Effector CD4-positive, alpha-beta T cell (primary cell): ENCODE measurements at places on chromosomes 5 and 9.

- no peak for DNase-seq
These were observed 236.9 kb downstream of the PDE4D start for GRCh38 chr5:59656351-59657254.

DNA sequence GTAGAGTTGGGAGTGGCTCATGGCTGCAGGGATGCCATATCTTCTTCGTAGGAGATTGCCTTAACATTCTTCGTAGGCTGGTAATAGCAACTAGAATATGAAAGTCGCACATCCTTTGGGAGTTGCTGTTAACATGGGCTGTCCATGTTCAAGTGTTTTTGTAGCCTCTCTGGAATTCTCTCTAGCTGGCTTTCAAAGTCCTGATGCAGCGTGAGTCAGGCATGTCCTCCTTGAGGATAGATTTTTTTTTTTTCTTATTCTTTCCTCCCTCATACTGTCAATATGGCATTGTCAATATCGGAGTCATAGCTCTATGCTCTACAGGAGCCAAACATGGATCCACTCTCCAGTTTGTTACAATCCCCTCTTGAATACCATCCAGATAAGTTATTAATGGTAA lies 494.8 kb upstream of the WWC1 start:
- no peak for DNase-seq

DNA sequence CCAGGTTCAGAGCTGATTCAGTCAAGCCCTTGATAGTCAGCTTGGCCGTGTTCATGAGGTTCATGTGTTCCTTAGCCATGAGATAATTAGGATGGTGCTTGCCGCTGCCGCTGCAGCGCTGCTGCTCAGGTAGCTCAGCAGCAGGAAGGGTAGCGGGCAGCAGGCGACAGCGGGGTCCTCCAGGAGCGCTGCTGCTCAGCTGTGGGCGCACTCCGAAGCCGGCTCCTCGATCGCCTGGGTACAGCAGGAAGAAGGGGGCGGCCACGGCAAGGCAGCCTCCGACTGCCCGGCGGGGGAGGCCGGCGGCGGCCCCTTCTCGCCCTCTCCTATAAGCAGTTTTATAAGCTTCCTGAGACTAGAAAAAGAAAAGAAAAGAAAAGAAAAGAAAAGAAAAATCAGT lies 1253.6 kb downstream of the EFNA5 start:
- no peak for DNase-seq

GRCh38 chr5:124315741-124316415 lies 430.6 kb downstream of the ZNF608 start:
- no peak for DNase-seq

GRCh38 chr9:19597176-19597575 lies 188.4 kb downstream of the ACER2 start:
- no peak for DNase-seq

DNA sequence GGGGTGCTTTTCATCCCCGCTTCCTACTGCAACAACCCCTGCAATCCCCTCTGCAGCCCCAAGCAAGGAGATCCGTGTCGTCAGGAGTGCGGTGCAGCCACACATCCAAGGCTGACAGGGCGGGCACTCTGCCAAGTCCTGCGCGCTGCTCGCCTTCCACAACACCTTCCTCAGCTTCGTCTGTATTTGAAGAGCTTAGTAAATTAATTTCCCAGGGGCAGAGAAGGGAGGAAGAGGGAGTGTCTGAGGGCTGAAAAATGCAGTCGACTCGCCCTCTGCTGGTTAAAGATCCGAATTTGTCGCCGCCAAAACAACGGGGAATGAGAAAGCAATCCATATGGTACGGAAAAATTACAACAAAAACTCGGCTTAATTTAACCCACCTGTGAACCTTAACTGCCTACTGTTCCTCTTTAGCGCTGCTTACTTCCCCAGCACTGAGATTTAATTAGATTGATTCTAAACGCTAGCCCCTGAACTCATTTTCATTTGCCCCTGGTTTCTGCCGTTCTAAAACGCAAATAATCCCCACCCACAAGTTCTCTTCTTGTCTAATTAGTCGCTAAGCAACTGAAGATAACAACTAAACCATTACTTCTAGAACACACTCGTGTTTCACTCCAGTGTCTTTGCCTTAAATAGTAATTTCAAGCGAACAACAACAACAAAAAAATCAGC lies 10.9 kb upstream of the PCDHB1 start:
- no peak for DNase-seq
